ENCODE measurements at places on chromosomes 16 and 17.

GRCh38 chr17:3890082-3890877 is 2.6 kb downstream of the CAMKK1 start:
- DNase-seq = peak; percentile 96

GRCh38 chr17:143785-144281 is 6.5 kb downstream of the SCGB1C2 start:
- DNase-seq = peak; percentile 78

DNA sequence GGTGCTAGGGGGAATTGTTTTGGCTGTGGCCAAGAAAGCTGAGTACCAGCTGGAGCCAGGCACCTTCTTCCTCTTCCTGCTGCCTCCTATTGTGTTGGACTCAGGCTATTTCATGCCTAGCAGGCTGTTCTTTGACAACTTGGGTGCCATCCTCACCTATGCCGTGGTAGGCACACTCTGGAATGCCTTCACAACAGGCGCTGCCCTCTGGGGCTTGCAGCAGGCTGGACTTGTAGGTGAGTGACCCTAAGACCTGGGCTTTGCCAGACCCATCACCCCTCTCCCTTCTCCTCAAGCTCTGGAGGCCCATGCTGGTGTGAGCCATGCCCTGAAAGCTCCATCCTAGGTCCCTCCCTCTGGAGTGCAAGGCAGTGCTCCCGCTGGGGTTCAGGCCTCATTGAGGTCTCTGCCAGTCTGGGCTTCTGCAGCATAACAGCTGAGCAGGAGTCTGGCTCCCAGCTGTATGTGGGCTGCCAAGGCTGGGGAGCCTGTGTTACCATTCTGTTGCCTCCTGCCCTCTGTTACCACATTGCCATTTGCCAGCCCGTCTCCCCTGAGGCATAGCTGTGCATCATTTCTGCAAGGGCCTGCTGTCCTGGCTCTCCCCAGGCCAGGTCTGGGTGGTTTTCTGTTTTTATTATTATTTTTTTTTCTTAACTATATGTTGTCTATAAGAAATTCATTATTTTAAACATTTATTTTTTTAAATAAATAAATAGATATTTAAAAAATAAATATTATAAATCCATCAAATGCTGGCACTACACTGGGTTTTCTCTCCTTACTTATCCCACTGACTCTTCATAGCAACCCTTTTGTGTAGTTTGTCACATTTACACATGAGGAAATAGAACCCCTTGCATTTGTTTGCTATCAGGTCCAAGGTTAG is 4.1 kb downstream of the SLC9A5 start:
- DNase-seq = no peak

GRCh38 chr17:32141258-32141657 is 1.0 kb upstream of the RHOT1 start:
- no peak for DNase-seq

DNA sequence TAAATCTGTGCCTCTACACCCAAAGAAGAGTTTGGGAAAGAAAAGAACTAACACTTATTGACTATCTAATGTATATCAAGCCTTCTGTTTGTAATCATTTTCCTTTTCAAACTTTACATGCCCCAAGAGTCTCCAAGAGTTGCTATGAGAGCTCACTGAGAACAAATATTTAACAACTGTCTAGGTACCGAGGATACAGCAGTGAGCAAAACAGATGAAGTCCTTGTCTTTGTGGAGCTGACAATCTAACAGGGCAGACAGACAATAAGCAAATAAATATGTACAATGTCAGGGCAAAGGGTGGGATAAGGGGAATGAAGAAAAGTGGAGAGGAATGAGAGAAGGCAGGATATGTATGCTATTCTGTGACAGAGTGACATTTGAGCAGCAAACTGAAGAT is 64.8 kb upstream of the KSR1 start:
- DNase-seq = no peak

GRCh38 chr17:80892900-80893603 is 98.6 kb upstream of the CHMP6 start:
- peak; percentile 77 for DNase-seq

GRCh38 chr17:76491271-76492122 is 9.7 kb downstream of the RHBDF2 start:
- DNase-seq = peak; percentile 9

DNA sequence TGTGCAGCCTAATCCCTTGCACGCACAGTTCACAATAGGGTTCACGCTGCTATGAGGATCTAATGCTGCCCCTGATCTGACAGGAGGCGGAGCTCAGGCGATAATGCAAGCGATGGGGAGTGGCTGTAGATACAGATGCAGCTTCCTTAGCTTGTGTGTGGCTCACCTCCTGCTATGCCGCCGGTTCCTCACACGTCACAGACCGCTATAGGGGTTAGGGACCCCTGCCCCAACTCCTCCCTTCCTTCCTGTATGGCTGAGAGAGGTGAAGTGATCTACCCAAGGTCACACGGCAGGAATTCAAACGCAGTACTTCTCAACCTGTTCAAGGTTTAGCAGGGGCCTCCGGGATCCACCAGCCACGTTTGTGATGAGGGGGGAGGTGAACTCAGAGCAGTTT is 13.4 kb upstream of the PLLP start:
- DNase-seq = no peak

DNA sequence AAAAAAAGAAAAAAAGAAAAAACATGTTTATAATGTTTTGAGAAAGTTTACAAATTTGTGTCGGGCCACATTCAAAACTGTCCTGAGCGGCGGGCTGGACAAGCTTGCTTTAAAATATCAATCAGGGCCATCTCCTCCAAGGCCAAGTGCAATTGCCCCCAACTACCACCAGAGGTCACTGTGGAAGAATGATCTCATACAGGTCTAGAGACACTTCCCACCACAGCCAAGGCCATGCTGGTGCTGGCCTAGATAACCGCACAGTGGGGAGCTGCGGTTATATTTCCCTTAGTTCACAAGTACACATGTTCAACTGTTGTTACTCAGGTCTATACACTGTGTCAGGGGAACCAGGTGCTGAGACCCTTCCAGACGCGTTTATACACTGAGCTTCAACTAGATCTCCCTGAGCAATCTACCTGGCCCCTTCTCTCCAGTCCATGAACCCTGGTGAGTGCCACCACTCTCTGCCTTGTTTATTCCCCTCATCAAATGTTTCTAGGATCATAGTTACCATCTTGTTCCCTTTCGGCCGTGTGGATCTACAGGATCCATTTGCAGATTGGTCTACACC is 83.8 kb upstream of the CCL2 start:
- peak; percentile 72 for DNase-seq

DNA sequence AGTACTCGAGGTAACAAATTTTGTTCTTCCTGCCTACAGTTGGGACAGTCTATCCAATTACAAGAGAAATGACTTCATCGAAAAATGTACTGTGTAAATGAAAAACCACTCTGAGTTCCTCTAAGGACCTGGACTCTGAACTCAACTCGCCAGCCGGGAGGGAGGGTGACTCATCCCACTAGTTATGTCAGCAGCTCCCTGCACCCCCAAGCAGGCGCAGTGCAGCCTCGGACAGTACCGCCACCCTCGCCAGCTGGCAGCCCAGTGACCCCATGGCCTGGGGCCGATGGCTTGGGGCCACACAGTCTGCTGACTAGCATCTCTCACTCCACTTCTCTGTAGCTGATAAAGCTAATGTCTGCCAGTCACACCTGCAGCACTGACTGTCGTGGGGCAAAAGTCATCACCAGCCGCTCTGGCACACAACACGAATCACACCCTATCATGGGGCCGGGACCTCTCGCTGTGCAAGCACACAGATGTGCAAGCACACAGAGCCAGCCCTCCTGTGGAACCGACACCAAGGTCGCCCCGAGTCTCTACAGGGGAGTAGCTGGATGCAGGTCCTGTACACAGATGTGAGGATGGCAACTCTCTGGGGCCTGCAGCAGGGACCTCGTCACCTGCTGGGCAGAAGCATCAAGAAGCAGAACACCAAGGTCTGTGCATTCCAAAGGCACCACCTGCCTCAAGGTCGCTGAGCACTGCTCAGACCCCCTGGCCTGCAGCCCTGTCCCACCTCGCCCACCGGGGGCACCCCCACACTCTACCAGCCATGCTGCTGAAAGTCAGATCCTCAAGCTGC is 5.7 kb downstream of the CSNK1D start:
- DNase-seq = peak; percentile 68

GRCh38 chr16:72827866-72828265 is 220.1 kb downstream of the ZFHX3 start:
- no peak for DNase-seq

GRCh38 chr17:49450735-49451134 is 36.1 kb upstream of the PHB1 start:
- no peak for DNase-seq

Data from BE2C (cell line).